ENCODE measurements at places on chromosomes 5 and 9. TPM values are rescaled to one million over a fixed set of nuclear protein-coding genes. Genes with fewer than 3 reads are reported as not detected.

DNA sequence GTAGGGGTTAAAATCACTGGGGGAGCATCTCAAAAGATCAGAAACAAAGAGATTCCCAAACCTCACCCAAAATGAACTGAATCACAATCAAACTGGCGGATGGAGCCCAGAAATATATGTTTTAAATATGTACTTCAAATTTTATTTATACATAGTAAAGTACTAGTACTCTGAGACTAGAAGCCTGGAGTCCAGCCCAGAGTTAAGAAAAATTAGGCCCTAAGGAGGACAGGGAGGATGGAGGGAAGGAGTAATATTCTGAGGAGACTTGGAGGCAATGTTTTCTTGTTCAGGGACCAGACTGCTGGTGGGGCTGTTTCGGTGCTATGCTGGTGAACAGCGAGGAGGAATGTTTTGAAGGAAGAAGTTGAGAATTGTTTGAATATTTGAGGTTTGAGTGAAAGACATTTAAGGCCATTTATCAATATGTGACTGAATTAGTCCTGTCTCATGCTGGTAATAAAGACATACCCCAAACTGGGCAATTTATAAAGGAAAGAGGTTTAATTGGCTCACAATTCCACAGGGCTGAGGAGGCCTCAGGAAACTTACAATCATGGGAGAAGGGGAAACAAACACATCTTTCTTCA, 552.4 kb upstream of the DAB2 start:
- DNase-seq, result no peak

- DNase-seq, result no peak
Measured at GRCh38 chr5:175658299-175659145, 651 bp downstream of the HRH2 start.

Gene IQGAP2
- 9.8 TPM for polyA plus RNA-seq

DNA sequence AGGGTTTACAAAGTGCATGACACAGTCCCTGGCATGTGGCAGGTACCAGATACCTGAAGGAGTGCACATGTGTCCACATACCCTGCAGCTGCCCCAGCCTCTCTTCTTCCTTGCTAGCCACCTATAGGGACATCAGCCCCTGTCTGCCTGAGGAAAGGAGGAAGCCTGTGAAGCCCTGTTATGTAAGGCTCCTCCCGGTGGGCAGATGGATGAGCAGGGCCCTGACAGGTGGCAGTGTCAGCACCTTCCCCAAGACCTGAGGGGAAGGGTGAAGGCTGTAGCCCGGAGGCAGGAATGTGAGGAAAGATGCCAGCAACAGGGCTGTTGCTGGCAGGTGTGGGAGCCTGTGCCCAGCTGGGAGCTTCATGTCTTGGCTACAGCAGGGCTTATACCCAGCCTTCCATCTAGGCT, 21.7 kb downstream of the TCF7 start:
- DNase-seq, result no peak
